ENCODE measurements at places on chromosomes 16 and 17.

GRCh38 chr16:75578212-75578611 is 12.0 kb downstream of the GABARAPL2 start:
- no peak for DNase-seq

- DNase-seq = no peak
These were observed 411.3 kb downstream of the SNX29 start for GRCh38 chr16:12387786-12388185.

DNA sequence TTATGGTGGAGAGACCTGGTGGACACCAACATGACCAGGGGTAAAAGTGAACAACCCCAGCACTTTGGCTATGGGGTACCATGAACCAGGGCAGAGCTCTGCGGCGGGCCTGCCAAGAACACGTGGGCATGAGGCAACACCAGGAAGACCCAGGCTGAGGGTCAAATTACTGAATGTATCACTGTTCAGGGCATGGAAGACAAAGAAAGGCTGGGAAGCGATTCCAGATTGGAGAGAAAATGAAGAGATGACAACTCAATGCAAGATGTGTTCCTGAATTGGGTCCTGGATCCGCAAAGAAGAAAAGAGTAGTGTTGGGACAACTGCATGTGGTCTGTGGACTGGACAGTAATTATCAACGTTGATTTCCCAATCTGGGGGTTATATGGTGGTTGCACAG is 19.8 kb downstream of the SPHK1 start:
- no peak for DNase-seq

GRCh38 chr16:3194792-3195191 is 6.8 kb downstream of the OR1F1 start:
- no peak for DNase-seq

GRCh38 chr17:82281502-82282238 is 8.2 kb upstream of the CSNK1D start:
- no peak for DNase-seq

DNA sequence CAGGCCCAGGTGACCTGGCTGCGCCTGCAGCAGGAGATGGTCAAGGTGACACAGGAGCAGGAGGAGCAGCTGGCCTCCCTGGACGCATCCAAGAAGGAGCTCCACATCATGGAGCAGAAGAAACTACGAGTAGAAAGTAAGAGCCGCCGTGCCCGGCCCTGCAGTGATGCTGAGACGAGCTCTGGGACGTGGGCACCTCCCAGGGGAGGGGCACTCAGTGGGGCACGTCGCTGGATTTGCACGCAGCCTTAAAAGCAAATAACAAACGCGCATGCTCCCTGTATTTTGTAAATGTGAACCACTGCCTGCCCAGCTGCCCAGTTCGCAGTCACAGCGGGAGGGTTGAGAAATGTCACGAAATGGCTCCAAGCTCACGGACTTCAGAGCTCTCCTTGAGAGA is 15.3 kb upstream of the GAA start:
- DNase-seq = no peak

- peak; percentile 48 for DNase-seq
These were observed 1.8 kb downstream of the ASGR1 start for GRCh38 chr17:7177191-7177953.

DNA sequence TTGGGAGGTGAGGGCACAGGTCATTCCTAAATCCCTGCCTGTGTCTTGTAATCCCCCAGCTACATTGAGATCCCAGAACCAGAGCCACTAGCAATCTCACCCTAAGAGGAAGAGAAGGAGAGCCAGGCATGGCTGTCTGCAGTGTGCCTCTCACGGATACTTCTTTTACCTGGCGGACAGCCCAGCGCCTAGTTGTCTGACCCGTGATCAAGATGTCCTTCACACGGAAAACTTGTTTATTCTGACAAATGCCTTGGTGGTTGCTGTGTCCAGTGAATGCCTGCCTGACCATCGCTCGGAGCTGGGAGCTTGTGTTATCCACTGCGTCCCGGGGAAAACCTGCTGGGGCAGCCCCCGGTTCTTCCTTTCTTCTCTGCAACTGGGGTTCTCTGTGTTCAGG is 140.5 kb upstream of the WSCD1 start:
- no peak for DNase-seq

GRCh38 chr17:81917565-81918332 is at the start of gene SIRT7:
Gene SIRT7 (minus strand): TSS chr17:81918176. CDS start chr17:81918131, 45 bp downstream.
- DNase-seq = peak; percentile 82

DNA sequence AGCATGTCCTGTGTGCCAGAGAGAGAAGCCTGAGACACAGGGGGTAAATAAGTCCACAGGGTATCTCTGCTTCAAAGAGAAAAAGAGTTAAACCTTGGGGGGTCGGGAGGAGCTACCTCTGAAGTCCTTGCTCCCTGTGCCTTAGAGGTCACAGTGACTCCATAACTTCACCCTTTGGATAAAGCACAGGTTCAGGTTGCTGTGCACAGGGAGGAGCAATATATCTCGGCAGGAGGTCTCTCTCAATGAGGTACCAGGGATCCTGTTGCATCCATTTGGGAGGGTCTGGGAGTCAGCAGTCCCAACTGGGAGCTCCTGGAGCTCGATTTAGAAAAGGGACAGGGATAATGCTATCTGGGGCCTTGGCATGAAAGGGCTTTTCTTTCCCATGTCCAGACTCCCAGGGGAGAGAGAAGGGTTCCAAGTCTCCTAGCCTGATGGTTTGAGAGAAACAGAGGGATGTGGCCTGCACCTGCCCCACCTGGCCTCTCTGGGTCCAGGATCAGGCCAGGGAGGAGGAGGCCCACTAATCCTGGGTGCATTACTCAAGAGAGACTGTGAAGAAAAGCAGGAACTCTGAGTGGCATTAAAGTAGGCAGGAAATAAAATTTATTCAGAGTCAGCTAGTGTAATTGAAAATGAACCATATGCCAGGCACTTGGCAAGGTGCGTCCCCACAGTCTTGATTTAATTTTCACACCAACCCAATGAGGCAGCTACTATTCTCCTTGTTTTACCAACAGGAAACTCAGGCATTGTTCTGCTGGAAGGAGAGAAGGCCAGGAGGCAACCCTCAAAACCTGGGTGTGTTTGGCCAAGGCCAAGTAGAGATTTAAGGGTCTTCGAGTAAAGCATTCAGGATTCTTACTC is 40.7 kb downstream of the CUEDC1 start:
- DNase-seq = no peak

DNA sequence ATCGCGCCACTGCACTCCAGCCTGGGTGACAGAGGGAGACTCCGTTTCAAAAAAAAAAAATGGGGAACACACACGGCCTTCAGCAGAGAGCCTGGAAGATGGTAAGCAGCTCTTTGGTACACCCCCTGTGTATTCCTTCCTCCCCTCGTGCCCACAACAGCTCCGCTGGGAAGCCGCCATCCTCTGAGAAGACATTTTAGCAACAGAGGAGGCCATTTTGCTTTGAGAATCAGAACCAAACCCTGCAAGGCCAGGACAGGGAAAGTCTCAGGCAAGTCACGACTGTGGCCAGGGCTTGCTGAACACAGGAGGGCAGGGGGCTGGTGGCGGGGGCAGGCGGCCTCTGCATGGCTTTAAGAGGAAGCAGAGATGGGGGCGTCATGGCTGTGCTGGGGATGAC is 45.7 kb downstream of the SOCS1 start:
- DNase-seq = no peak

DNA sequence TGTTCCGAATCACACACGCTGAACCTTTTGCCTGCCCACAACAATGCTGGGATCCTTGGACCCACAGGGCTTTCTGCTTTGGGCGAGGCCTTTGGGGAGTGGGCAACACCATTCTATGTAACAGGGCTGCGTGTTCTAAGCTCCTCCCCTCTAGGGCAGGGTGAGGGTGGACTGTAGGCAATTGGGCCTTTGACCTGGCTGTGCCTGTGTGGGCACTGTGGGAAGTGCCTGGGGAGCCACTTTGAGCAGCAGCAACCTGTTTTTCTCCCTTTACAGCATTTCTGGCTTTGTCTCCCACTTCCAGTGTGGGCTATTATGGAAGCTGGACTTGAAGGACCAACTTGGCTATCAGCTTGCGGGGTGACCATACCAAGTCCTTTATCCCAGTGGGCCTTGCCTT is 128.9 kb upstream of the WSCD1 start:
- DNase-seq = no peak

- DNase-seq = no peak
These were observed 119.4 kb downstream of the KCNJ2 start for GRCh38 chr17:70288540-70289290.

- no peak for DNase-seq
These were observed 88.2 kb upstream of the CACNG5 start for GRCh38 chr17:66746736-66747135.

DNA sequence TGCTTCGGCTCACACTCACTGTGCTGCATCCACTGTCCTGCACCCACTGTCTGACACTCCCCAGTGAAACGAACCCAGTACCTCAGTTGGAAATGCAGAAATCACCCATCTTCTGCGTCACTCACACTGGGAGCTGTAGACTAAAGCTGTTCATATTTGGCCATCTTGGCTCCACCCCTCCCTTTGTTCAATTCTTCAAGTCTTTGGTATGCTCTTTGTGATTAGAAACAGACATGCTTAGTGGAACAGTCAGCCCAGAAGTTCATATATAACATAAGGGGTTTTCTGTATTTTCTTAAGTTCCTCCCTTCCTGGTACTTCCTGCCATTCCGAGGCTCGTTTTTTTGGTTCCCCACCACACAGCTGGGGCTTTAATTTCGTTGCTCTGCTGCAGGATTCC is 398.5 kb upstream of the DYNLRB2 start:
- DNase-seq = no peak

- no peak for DNase-seq
These were observed 224.7 kb upstream of the ASIC2 start for GRCh38 chr17:33517746-33518145.

- DNase-seq = peak; percentile 27
These were observed 1.1 kb downstream of the FHOD1 start for GRCh38 chr16:67246081-67246755.

DNA sequence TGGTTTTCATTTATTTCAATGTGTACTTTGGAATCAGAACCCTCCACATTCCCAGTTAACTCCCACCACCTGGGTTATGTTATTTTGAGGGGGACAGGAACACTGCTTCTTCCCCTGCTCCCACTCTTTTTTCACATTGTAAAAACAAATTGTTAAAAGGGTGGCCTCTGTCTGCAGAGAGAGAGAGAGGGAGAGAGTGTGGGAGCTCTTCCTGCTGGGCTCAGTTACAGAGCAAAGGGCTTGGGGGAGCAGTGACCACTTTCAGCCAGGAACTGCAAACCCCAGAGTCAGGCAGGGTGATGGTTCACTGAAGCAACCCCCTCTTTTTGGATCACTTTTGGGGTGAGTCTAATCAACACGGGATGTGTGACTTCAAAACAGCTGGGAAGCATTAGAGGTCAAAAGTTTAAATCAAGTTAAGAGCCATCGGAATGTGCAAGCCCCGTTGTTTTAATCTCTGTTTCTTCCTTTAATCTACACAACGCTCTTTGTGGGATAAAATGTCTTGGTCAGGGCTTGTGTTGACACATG is 577.0 kb upstream of the CDH11 start:
- DNase-seq = no peak

DNA sequence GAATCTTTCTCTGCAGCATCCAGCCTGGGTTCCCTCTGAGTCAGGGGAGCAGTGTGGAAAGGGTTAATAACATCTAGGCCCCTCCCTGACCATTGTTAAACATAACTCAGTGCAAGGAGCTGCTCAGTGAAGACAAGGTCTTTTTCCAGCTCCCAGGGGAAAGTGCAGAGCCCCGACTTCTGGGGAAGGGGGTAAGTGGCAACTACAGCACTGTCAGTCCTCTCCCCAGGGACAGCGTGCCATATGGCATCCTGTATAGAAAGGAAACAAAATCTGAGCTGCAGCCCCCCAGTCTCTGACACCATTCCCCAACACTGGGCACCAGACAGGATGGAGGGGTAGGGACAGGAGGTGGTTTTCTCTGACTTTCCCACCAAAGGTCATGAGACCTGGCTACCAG is 7.8 kb downstream of the MRPL27 start:
- DNase-seq = no peak

GRCh38 chr16:13968835-13969234 is 48.9 kb downstream of the ERCC4 start:
- DNase-seq = no peak

GRCh38 chr17:66965801-66966262 is 1.3 kb downstream of the CACNG4 start:
- DNase-seq = no peak

- peak; percentile 76 for DNase-seq
These were observed 1.2 kb downstream of the KDM6B start for GRCh38 chr17:7834957-7835813.

DNA sequence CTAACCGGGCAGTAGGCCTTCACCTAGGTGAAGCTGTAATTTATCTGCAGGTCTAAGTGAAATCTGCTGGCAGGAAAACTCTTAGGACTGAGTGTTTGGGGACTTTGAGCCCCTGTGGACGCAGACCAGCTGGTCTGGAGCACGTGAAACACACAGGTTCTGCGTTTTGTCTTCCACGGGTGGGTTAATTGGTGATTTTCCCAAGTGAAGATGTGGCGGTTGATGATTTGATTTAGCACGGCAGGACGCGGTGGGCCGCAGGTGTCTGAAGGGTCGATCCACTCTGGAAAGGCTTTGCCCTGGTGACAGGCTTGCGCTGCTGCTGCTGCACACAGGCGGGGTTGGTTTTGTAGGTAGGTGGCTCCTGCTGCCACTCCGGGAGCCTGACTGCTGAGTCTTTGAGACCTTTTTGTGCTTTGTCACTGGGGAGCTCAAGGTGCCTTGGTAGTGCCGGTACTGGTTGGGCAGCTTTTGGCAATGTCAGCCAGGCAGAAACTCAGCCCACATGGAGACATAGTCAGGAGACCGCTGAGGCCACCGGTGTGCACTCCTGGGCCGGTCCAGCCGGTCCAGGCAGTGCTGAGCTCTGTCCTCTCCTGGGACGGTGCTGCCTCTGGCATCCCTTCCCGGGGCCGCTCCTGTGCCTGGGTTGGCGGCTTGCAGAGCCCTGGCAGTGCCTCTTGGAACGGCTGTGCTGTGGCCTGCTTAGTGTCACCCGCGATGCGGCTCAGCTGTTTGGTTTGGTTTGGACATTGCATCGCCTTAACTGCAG is 2.3 kb downstream of the BAIAP2 start:
- no peak for DNase-seq

- no peak for DNase-seq
These were observed 35.9 kb downstream of the CMTM4 start for GRCh38 chr16:66660422-66661209.

GRCh38 chr17:10316801-10317542 is 55.8 kb downstream of the MYH13 start:
- DNase-seq = no peak

DNA sequence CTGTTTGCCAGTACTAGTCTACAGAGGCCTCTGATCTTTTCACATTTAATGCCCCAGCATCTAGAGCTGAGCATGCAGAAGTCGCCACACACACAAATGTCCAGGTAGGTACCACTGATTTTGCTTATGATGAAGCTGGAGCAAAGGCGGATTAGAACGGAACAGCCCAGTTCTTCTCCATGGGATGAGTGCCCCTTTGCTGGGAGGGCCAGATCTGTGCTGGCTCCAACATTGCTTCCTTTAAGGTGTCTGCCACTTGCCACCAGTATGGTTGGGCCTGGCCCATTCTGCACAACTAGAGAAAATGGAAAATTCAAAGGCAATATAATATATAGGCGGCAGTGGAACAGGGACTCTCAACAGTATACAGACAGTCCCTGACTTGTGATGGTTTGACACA is 2.2 kb upstream of the MNT start:
- no peak for DNase-seq

GRCh38 chr17:31854672-31855071 is 4.4 kb downstream of the COPRS start:
- no peak for DNase-seq
